Esophagus squamous epithelium (tissue), 5 donors: ENCODE measurements at places on chromosomes 11 and 22. TPM values are rescaled to one million over a fixed set of nuclear protein-coding genes. Genes with fewer than 3 reads are reported as not detected.

GRCh38 chr22:48342016-48342415 is 1485.7 kb downstream of the BRD1 start:
- DNase-seq, result no peak

DNA sequence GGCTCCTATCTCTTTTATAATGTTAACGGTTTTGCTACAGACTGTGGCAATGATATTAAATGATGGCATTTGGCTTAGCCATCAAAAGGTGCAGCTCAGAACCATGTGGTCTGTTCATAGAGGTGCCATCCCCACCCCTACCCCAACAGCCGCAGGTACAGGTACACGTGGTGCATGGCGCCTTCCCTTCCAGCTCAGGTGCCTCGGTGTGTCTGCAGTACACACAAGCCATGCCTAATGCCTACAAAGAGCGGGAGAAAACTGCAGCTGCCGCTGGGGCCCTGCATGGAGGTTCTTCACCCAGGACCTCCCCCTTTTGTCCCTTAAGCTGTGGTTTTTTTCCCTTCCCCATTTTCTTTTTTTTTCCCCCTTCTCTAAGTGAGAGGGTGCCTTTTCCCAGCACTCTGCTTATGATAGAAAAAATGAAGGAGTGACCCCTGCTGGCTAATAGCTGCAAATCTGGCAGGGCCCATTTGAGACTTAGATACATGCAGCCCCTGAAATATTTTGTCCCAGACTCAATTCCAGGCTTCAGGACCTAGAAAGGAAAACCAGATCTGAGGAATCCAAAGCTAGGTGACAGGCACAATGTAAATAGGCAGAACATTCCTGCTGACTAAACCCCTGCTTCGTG is 6.5 kb downstream of the OR52M1 start:
- DNase-seq, result no peak

- DNase-seq, result no peak
These were observed 153.7 kb downstream of the FEZ1 start for GRCh38 chr11:125342281-125342930.

The P2RY6 gene
- 1.2 TPM for total RNA-seq

- no peak for DNase-seq
These were observed 8.5 kb upstream of the ACR start for GRCh38 chr22:50729391-50730012.

The DNAJB7 gene
- not detected for total RNA-seq

The RASGRP2 gene
- total RNA-seq, result 13.2 TPM

The TUBA8 gene
- total RNA-seq, result 0.57 TPM

DNA sequence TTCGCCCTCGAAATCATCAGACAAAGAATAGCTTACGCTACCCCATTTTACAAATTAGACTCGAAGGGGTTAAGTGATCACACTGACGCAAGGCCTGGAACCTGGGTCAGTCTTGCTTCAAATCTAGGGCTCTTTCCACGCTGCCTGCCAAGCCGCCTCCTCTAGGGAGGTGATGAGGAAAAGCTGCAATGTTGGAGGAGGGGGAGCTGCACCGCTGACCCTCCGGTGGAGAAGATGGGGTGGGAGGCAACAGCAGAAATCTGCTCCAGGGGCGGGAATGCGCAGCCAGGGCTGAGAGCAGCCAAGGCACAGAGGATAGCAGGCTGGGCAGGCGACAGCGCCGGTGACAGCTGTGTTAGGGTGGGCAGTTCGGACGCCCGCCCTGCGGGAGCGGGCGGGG is 595 bp downstream of the SYVN1 start:
- no peak for DNase-seq

- DNase-seq, result no peak
These were observed 115.8 kb upstream of the THY1 start for GRCh38 chr11:119538753-119539152.

DNA sequence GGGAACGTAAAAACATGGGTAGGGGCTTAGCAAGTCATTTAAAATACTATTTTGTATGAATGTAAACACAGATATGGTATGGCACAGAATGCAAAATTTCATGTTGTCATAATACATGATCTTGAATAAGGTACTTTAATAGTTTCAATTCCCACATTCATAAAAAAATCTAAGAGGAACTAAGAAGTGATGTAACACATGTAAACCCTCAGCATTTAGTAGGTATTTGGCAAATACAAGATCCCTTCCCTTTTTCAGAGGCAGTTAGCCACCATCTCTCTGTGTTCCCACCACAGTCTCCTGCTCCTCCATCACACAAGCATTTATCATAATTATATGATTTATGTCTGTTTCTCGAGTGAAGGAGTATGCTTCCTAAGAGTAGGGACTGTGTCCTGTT is 251.8 kb downstream of the TENM4 start:
- DNase-seq, result no peak

DNA sequence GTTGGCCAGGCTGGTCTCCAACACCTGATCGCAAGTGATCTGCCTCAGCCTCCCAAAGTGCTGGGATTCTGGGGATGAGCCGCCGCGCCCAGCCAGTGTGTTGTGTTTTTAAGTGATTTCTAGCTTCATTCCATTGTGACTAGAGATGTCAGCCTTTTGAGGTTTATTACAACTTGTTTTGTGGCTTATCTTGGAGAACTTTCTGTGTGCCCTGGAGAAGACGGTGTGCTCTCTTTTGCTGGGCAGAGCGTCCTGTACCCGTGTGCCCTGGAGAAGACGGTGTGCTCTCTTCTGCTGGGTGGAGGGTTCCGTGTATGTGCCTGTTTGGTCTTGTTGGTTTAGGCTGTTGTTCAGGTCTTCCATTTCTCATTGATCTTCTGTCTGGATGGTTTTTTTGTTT is 12.5 kb downstream of the SELENOO start:
- DNase-seq, result no peak

- DNase-seq, result no peak
These were observed 5.5 kb downstream of the CATSPER1 start for GRCh38 chr11:66020618-66021357.

- DNase-seq, result no peak
These were observed 84.0 kb upstream of the RTL6 start for GRCh38 chr22:44582016-44582415.

GRCh38 chr22:44424867-44425693 is 73.0 kb downstream of the RTL6 start:
- DNase-seq, result no peak

DNA sequence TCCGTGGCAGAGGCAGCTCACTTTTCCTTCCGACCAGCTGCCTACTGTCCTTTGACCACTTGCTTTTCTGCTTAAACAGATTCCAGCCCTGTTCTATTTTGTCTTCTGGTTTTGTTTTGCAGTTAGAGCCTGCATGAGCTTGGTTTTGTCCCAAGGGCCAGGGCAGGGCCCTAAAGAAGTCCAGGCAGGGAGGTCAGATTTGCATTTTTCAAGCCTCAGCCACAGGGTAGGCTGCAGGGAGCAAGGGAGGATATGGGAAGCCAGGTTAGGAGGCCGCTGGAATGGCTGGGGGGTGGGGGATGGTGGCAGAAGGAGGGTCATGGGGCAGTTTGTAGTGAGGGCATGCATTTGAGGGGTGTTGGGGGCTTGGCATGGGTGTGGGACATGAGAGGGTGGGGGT is 23.1 kb downstream of the FADD start:
- no peak for DNase-seq

DNA sequence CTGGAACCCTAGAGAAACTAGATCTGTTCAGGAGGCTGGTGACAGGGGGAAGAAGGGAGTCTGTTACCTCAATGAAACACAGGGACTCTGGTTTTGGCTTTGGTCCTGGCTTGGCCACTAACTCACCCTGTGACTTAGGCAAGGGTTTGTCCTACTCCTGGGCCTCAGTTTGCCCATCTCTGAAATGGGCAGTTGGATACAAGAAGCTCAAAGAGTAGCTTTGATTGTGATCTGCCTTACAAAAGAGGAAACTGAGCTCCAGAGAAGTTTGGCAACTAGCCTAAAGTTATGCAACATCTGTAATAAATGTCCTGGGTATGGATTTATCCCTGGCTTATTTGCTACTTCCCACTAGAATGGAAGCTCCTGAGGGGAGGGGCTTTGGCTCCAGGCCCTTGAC is 24.0 kb upstream of the LMO1 start:
- DNase-seq, result no peak

The CCDC34 gene
- 8.1 TPM for total RNA-seq

- no peak for DNase-seq
These were observed 11.7 kb downstream of the GUCD1 start for GRCh38 chr22:24543185-24543601.

DNA sequence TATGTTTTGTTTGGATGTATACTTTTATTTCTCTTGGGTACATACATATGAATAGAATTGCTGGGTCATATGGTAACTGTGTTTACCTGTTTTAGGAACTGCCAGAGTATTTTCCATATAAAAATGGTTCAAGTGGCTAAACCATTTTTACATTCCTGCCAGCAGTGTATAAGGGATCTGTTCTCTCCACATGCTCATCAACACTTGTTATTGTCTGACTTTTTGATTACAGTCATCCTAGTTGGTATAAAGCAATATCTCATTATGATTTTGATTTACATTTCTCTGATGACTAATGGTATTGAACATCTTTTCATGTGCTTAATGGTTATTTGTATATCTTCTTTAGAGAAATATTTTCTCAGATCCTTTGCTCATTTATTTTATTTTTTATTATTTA is 104.2 kb upstream of the RRM1 start:
- DNase-seq, result no peak

The BDNF gene
- 0.15 TPM for total RNA-seq

- no peak for DNase-seq
These were observed 23.2 kb downstream of the SHISAL1 start for GRCh38 chr22:44289414-44290171.

The TPBGL gene
- total RNA-seq, result not detected

The MS4A4E gene
- not detected for total RNA-seq

The TEX12 gene
- 2.5 TPM for total RNA-seq

GRCh38 chr11:26849036-26849435 is 127.2 kb upstream of the SLC5A12 start:
- DNase-seq, result no peak

The SLC43A3 gene
- 90.9 TPM for total RNA-seq

- DNase-seq, result no peak
These were observed 23.2 kb downstream of the TNRC6B start for GRCh38 chr22:40200795-40201530.

GRCh38 chr11:100932474-100933100 is 197.0 kb downstream of the PGR start:
- no peak for DNase-seq

DNA sequence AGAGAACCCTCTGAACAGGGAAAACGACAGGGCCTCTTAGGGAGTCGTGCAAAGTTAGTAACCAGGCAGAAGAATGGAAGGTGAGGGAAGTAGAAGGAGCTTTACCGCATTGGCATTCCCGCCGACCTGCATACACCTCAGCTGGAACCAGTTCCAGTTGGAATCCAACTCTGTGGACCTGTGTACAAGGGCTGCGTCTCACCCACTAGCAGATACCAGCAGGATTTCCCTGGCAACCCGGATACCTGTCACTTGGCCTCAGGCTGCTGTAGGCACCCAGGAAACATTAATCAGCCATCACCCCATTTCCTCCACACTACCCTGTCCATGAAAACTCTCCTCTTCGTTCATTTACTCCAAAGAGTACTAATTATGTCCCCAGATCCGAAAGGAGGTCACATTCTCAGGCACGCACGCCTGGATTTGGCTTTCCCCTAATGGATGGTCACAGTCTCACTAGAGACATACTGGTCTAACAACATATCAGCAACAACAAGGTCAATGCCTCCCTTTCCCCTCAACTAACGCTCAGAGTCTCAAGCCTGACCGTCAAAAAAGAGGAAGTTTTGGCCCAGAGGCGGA is 842 bp downstream of the ARFGAP2 start:
- no peak for DNase-seq

The TBC1D10A gene
- 40.7 TPM for total RNA-seq

The TSPAN18 gene
- 2.1 TPM for total RNA-seq

GRCh38 chr11:75813622-75814039 is 1.4 kb upstream of the UVRAG start:
- DNase-seq, result no peak

The TMPRSS4 gene
- 155 TPM for total RNA-seq

The SYCE3 gene
- not detected for total RNA-seq

DNA sequence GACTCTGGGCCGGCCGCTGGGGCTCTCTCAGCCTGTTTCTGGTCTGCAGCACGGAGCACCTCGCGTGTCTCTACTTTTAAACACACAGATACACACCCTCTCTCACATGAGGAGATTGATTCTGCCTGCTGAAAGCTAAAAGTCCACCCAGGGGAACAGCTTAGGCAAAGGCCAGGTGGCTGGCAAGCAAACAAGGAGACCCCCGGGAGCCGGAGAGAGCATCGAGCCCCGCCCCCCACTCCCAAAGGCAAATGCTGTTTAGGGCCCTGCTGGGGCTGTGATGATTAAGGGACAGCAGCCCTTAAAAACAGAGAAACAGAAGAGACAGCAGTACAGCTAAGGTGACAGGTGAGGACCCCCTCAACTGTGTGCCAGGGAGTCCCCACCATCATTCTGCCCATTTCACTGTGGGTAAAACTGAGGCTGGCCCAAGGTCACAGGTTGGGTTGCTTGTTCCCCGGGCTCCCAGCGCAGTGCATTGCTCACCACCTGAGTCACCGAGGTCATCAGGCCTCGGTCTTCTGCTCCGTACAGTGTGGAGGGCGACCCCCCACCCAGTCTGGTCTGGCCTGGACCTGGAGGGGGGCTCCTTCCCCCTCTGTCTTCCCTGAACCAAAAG is 6.8 kb downstream of the CABP7 start:
- no peak for DNase-seq

The C11orf97 gene
- total RNA-seq, result not detected

DNA sequence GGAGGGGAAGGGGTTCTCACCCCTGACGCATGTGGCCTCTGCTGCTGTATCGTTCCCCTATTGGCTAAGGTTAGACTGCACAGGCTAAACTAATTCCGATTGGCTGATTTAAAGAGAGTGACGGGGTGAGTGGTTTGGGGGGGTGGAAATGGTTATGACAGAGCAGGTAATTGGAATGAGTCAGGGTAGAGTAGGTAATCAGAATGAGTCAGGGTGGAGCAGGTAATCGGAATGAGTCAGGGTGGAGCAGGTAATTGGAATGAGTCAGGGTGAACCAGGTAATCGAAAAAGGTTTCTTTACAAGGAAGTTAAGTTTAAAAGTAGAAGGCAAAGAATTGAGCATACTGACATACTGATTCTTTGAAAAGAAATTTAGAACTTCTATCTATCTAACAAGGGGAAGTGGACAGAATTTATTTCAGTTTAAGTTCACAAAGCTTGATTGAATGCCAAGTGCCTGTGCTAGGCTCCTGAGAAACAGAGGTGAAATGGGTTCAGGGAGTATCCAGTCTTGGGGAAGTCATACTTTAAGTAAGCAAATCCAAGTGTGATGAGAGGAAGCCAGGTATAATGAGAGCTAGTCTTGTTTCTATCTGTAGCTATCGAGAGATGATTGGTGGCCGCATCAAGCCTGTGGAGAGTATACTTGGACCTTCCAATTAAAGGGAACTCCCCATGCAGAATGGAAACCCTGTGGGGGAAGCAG is 58.0 kb downstream of the C11orf91 start:
- DNase-seq, result no peak

GRCh38 chr11:28514391-28514790 is 406.2 kb downstream of the METTL15 start:
- no peak for DNase-seq

The OR56A1 gene
- not detected for total RNA-seq

The PHETA2 gene
- 11.0 TPM for total RNA-seq

DNA sequence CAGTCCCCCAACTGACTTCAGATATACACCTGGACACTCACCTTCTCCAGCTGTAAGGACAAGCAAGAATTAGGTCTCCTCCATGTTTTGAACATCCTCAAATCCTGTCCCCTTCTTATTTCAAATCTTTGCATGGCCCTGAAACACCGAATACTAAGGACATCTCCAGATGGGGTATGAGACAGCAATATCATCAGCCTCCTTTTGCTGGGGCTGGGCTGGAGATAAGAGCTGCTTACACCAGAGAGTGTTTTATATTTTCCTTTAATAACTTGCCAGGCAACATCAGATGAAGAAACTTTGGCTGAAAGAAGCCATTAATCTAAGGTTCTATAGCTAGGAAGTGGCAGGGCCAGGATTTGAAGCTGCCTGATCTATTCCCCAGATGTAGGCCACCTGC is 21.6 kb downstream of the TUG1 start:
- DNase-seq, result no peak
